ENCODE measurements at places on chromosomes 2 and 18.

GRCh38 chr2:160034396-160034795 is 28.0 kb downstream of the PLA2R1 start:
- DNase-seq, result no peak

GRCh38 chr2:233362742-233363141 is 8.4 kb downstream of the DGKD start:
- DNase-seq, result no peak

DNA sequence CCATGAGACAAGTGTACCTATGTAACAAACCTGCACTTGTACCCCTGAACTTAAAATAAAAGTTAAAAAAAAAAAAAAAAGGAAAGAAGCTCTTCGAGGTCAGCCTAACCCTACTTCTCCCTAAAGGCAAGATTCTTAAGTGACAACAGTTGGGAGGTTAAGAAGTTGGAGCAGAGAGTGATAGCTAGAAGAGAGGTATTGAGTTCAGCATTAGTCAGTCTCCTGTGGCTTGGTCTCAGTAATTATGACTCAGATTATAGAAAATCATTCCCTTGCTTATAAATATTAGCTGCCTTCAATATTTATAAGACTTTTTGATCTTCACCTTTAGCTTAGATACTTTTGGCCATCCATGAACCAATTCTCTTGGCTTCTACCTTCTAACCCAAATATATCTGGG is 926.8 kb upstream of the SLC39A10 start:
- no peak for DNase-seq

- no peak for DNase-seq
Observed at GRCh38 chr2:135093193-135093592, 41.1 kb downstream of the RAB3GAP1 start.

DNA sequence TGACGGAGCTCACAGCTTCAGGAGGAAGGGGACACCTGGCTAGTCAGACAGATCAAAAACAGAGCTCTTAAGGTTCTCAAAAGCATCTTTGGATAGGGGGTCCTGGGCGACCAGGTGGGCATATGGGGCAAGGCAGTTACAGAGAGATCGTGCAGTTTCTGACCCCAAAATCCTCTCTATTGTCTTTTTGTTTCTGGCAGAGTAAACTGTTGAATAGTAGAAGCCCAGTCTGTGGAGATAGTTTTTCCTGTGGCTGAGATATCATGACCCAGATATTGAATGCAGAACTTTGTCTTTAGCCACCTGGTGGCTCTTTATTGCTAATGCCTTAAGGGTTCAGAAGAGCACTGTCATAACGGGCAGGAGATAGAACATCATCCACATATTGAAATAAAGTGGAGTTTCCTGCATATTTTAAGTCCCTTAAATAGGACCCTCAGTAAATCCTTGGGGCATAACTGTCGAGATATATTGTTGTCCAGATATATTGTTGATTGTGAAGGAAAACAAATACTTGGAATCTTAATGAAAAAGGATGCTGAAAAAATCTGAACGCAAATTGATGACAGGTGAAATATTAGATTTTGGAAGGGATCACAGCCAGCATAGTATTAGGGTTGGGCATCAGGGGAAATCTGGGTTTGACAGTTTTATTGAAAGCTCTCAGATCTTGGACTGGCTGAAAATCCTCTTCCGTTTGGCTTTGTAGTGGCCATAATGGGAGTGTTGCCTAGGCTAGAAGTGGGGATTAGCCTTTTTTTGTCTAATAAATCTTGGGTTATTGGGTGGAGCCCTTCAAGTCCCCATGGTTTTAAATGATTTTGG is 14.1 kb upstream of the ZDBF2 start:
- peak; percentile 6 for DNase-seq
